Thyroid gland (tissue), 4 donors: ENCODE measurements at places on chromosomes 5 and 9. TPM values are rescaled to one million over a fixed set of nuclear protein-coding genes. Genes with fewer than 3 reads are reported as not detected.

CDKN2B gene
- total RNA-seq = 1.6 TPM

- peak; percentile 38 for DNase-seq
These were observed 25.7 kb downstream of the DPYSL3 start for GRCh38 chr5:147483961-147484707.

GRCh38 chr5:129459777-129460671 is at the start of gene ADAMTS19:
Gene ADAMTS19, plus strand, starts transcription at chr5:129460298. Its CDS starts 94 bp downstream, at chr5:129460392.
- no peak for DNase-seq

GNA14 gene
- 26.3 TPM for total RNA-seq

KCTD16 gene
- total RNA-seq = 2.5 TPM
